ENCODE measurements at places on chromosomes 12 and 14. TPM values are rescaled to one million over a fixed set of nuclear protein-coding genes. Genes with fewer than 3 reads are reported as not detected.

DNA sequence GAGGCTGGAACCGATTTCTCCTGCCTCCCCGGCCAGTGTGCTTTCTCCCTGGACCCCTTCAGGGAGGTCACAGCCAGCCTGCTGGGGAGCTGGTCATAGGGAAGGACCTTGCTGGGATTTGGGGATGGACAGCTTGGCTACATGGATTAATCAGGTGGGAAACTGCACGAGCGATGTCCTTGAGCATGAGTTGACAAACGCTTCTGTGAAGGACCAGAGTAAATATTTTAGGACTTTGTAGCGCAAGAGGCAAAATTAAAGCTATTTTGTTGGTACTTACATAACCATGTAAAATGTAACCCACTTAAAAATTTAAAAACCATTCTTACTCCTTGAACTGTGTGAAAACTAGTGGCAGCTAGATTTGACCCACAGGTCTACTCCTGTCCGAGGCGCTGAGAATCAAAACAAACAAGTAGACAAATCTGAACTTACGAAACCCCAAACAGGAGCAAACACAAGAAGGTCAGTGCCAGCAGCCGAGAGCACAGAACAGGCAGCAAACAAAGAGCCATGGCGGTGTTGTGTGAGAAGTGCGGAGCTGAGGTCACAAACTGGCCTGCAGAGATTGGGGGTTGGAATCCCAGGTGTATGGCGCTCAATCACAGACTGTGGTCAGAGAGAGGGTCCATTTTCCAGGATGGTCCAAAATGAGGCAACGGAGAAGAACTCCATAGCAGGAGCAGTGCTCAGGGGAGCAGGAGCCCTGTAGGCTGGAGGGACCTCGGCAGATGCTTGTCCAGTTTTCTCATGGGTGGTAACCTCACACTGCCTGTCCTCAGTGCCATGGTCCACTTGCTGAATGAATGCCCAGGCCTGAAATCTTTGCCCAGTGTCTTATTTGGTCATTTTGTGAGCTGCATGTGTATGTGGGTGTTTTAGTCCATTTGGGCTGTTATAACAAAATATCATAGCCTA, 79.2 kb upstream of the CLMN start:
- DNase-seq, result no peak

- peak; percentile 60 for DNase-seq
Observed at GRCh38 chr12:13211859-13212664, 15.5 kb downstream of the EMP1 start.

- no peak for DNase-seq
Observed at GRCh38 chr12:52168019-52168717, 23.6 kb downstream of the KRT80 start.

DNA sequence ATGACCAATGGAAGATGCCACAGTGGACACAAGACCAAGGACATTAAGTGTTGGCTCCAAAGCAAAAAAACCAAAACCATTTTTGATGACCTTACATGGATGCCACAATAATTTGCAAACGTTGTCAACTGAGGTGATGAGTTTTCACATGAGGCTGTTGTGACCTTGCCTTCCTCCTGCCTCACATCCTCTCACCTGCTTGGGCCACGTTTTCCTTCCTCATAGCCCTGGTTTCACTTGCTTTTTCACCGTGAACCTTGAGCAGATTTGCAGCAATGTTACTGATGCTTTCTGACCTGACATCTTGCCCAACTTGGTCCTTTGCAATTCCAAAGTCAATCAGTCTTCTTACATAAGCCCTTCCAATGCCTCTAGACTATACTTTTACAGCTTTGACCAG, 3.7 kb downstream of the KRT6B start:
- no peak for DNase-seq

DNA sequence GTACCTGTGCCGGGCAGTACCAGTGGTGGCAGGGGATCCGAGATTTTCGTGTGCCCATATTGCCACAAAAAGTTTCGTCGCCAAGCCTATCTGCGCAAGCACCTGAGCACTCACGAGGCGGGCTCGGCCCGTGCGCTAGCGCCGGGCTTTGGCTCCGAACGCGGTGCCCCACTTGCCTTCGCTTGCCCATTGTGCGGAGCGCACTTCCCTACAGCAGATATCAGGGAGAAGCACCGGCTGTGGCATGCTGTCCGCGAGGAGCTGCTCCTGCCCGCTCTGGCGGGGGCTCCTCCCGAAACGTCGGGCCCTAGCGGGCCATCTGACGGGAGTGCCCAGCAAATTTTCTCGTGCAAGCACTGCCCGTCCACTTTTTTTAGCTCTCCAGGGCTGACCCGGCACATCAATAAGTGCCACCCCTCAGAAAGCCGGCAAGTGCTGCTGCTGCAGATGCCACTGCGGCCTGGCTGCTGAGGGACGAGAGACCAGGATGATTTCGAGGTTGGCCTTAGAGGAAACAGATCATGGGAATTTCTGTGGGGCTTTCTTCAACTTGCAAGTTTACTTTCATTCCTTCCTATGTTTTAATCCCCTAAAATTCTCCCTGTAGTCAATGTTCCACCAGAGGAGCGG, 1.6 kb downstream of the INSM2 start:
- DNase-seq, result no peak

GRCh38 chr12:48882315-48882687, 16.6 kb upstream of the RND1 start:
- DNase-seq, result no peak

DNA sequence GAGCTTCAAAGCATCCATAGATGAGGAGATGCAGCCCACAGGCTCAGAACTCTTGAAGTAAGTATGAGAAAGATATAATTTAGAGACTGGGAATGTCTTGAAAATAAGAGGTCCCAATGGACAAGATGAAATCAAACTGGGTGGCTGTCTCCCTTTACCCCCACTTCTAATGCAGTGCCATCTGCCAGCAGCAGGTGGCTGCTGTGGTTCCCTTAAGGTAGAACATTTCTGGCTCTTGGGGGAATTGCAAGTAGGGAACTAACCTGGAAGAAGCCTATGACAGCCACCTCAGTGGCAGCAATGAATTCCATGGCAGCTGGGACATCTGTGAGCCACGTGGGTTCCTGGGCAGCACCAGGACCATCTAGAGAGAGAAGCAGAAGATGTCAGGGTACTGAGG, 648 bp downstream of the ERP27 start:
- DNase-seq, result no peak

GRCh38 chr12:64739778-64740177, 19.4 kb downstream of the GNS start:
- no peak for DNase-seq

GRCh38 chr14:104741803-104742251, 11.1 kb upstream of the SIVA1 start:
- no peak for DNase-seq

DNA sequence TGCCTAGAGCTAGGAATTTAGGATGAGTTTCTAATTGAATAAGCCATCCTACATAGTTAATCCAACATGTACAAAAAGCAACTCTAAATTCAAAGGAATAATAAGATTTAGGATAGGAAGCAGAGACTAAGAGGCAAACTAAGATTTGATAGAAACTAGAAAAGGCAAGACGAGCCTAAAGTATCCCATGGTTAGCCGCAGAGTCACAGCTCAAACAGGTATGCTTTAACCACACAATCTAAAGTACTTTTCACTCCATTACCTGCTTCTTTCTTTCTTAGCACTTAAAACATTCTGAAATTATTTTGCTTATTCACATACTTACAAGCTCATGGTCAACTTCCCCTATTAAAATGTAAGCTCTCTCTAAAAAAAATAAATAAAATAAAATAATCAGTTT, 51.8 kb downstream of the OTOGL start:
- no peak for DNase-seq

- no peak for DNase-seq
Observed at GRCh38 chr12:51941604-51942003, 9.9 kb upstream of the ACVR1B start.

DNA sequence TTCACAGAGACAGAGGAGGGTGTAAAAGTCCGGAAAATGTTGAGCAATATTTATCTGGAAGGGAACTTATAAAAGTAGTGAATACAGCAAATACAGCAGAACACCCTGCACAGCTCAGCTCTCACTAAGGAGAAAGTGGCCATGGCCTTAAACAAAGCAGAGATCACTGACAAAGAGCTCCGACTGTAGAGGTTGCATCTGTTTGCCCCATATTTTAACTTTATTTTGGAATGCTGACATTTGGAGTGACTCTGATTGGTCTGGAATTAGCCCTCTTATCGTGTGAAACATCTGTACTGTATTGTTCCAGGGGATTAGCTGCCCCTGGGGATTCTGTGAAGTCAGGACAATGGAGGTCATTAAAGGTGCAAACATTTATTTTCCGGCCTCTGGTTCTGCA, 1275.7 kb upstream of the FLRT2 start:
- no peak for DNase-seq

DNA sequence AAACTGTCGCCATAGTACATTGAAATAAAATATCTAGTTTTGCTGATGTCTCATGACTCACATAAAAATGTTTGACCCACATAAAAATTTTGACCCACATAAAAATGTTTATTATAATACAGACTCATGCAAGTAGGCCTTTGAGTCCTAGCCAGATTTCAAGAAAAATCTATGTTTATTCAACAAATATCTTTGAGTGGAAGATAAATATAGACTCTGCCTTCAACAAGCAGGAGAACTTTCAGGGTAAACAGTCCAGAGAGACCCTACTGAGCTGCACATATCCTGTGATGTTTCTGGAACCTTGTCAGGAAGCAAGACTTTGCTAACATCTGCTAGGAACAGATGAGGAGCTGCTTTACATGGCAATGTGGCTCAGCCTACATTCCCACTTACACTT, 283.1 kb downstream of the MDGA2 start:
- DNase-seq, result no peak

DNA sequence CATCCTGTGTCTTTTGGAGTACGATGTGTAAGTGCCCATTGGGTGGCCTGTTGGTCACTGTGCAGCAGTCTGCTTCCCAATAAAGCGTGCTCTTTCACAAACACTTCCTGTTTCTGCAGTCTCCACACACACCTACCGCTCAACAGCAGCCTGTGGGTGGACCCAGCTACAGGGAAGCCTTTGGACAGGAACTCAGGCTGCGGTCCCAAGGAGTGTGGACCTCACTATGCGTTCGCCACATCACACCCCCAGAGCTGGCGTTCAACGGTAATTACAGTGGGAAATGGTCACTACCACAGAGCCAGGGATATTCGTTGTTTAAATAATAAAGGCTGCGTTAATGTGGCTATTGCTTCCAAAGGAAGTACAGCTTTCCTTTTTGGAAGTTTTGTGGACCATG, 16.2 kb downstream of the PSMC1 start:
- no peak for DNase-seq

GRCh38 chr12:115194857-115195256, 510.9 kb upstream of the TBX3 start:
- no peak for DNase-seq

GRCh38 chr12:54306925-54307741, 6.3 kb upstream of the NFE2 start:
- DNase-seq, result no peak

DNA sequence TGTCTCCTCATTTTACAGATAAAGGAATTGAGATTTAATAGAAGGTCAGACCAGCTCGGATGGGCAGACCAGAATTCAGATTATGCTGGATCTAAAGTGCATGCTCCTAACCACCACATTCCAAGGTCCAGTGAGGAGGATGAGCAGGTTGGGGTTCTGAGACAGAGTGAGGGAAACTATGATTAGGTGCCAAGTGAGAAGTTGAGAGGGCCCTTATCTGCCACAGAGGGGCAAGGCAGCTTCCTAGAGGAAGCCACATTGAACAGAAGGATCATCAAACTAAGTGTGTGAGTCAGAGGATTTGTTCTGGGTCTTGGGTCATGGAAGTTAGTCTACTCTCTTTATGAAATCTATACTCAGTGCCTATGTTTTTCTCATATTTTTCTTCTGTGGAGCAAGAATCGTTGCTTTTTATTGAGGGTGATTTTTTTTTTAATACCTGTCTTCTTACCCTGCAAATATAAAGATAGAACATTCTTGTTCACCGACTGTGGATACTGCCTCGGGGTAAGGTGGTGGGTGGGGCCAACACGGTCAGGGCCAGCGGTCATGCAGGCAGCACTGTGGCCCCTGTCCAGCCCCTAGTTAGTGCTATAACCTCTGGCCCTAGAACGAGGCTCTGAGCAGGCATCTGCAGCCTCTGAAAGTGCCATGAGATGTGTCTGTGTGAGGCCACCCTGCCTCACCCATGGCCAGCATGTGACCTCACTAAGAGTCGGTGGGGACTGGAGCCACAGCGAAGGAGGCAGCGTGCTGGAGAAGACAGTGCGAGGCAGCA, 55.6 kb upstream of the PTHLH start:
- DNase-seq, result no peak

DNA sequence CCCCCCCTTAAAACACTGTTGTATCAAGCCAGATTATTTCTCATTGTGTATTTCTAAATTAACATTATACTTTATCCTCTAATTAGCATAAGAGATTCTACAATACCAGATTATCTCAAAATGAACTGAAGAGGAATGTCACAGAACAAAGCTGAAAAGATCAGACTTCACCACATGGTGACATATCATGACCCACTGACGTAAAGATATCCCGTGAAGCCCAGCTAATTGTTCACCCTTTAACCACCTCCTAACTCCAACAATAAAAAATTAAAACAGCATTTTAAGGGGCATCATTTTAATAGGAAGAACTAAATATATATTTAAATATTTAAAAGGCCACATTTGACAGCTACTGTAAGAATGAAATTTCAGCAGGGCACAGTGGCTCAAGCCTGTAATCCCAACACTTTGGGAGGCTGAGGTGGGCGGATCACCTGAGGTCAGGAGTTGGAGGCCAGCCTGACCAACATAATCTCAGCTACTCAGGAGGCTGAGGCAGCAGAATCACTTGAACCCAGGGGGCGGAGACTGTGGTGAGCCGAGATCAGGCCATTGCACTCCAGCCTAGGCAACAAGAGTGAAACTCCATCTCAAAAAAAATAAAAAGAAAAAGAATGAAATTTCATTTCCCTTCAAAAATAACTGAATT, 29.0 kb downstream of the CDK17 start:
- DNase-seq, result no peak

- DNase-seq, result no peak
Observed at GRCh38 chr14:104766256-104766862, 13.4 kb downstream of the SIVA1 start.

GRCh38 chr12:69046363-69046762, 113.4 kb upstream of the CPM start:
- DNase-seq, result no peak

DNA sequence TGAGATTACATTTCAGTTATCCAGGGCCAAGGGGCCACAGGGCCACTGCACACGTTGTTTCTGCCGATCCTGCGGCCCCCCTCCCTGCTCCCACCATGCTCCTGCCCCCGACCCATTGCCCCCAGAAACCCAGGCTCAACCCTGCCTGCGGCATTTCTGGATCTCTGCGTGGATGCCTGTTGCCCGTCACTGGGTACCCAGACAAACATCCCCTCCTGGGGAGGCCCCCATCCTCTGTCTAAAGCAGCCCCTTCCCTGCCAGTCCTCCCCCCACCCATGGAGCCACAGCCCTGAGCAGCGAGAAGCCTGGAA, 326.4 kb upstream of the SFSWAP start:
- DNase-seq, result no peak

The ZBTB39 gene
- 8.2 TPM for total RNA-seq

The SMIM41 gene
- total RNA-seq, result not detected

The KRT72 gene
- 104 TPM for total RNA-seq

The IAPP gene
- not detected for total RNA-seq

The KLHL33 gene
- total RNA-seq, result 0.27 TPM

The ARHGAP9 gene
- 329 TPM for total RNA-seq

The PRB2 gene
- not detected for total RNA-seq

The MAP3K9 gene
- total RNA-seq, result 5.3 TPM

The IGF1 gene
- 1.5 TPM for total RNA-seq

The OR4M1 gene
- total RNA-seq, result not detected

Data from naive thymus-derived CD4-positive, alpha-beta T cell (primary cell).